ENCODE measurements at places on chromosomes 11 and 22. TPM values are rescaled to one million over a fixed set of nuclear protein-coding genes. Genes with fewer than 3 reads are reported as not detected.

The ALG9 gene
- total RNA-seq = 45.2 TPM

- H3K27ac ChIP-seq = no peak overlapping the region
- H3K4me3 ChIP-seq = no peak overlapping the region
- peaks cover 6% of the 10 kb centered on the region for H3K4me1 ChIP-seq
- no peaks in the 10 kb centered on the region for H3K36me3 ChIP-seq
- DNase-seq = no peak
Observed at GRCh38 chr11:88404932-88405710, 67.6 kb upstream of the CTSC start.

- H3K27me3 ChIP-seq = peaks cover 60% of the 10 kb centered on the region
- no peak within 1 kb of the TSS for H3K4me3 ChIP-seq
- DNase-seq = no peak
- H3K27ac ChIP-seq = no peak within 1 kb of the TSS
Observed at GRCh38 chr11:18172666-18173065, at the start of gene MRGPRX4. Gene MRGPRX4, plus strand, starts transcription at chr11:18172837. Its CDS starts 420 bp downstream, at chr11:18173257.

The DCHS1 gene
- total RNA-seq = 54.7 TPM

DNA sequence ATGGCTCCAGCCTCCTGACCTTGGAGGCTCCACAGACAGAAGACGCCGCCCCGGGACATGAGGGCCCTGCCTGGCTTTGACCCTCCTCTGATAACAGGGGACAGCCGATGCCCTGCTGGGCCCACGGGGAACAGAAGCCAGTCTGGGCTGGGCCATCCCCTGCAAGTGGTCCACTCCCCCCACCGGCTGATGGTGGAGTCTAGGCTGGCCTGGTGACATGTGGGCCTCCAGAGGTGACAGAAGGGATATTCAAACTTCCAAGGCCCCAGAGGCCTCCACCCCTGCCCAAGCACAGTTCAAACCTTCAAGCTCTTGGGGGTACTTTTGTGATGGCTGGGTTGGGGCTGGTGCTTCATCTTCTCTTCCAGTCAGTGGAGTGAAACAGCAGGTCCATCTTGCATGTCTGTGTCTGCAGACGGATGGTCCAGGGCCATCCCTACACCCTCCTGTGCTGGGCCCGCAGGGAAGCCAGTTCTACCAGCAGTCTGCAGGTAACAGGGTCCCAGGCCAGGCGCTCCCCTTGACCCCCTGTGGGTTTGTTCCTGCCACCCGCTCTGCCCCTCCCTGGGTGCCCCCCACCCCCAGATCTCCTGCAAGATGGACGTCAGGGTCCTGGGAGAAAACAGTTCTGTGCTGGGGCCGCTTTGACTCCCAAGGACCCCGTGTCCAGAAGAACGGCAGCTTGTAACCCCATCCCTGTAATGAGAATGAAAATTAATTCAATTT is 929.9 kb downstream of the BRD1 start:
- DNase-seq = no peak
- peaks cover 27% of the 10 kb centered on the region for H3K27me3 ChIP-seq
- H3K36me3 ChIP-seq = no peaks in the 10 kb centered on the region

The RHBDD3 gene
- total RNA-seq = 66.4 TPM

DNA sequence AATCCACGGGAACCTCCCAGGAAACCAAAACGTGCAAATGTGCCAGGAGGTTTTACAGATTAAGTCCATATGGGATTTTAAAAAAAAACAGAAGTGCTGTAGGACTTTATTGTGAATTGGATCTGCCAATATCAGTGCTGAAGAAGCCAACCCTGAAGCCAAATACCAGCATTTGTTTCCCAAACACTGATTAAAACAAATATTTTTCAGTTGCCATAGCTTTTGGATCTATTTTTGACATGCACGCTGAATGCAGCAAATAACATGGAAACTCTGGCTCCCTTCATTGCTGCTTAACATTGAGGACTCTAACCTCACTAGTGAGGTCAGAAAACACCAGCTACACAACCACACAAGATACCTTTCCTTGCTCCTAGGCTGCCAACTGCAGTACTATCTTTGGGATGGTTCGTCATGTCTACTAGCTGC is 28.4 kb upstream of the SIK2 start:
- H3K27me3 ChIP-seq = no peaks in the 10 kb centered on the region
- H3K4me1 ChIP-seq = peaks cover 34% of the 10 kb centered on the region
- H3K4me3 ChIP-seq = no peak overlapping the region
- no peaks in the 10 kb centered on the region for H3K36me3 ChIP-seq

GRCh38 chr11:17257196-17257595 is 19.3 kb upstream of the NUCB2 start:
- H3K36me3 ChIP-seq = no peaks in the 10 kb centered on the region
- H3K27me3 ChIP-seq = no peaks in the 10 kb centered on the region
- H3K4me3 ChIP-seq = no peak overlapping the region
- DNase-seq = no peak
- no peak overlapping the region for H3K27ac ChIP-seq

DNA sequence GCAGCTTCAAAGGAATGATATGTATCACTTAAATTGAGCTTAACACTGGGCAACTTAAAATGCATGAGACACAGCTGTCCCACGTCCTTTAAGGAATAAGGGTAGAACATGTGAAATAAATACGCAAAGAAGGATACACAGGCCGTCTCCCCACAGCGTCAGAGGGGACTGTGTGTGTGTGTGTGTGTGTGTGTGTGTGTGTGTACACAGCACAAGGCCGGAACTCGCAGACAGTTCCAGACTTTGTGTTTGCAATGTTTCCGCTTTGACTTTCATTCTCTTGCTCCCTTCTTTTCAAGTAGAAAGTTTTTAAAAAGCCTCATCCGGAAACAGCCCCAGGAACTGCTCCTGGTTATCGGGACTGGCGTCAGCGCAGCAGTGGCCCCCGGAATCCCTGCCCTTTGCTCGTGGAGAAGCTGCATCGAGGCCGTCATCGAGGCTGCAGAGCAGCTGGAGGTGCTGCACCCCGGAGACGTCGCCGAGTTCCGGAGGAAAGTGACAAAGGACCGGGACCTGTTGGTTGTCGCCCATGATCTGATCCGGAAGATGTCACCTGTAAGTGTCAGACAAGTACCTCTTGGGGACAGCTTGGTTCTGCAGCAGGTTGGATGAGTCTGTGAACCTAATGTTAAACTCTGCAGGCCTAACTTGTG is 13.3 kb downstream of the FAM118A start:
- no peak overlapping the region for H3K4me3 ChIP-seq
- no peaks in the 10 kb centered on the region for H3K27me3 ChIP-seq
- peaks cover 12% of the 10 kb centered on the region for H3K36me3 ChIP-seq
- peaks cover 3% of the 10 kb centered on the region for H3K4me1 ChIP-seq
- DNase-seq = no peak
- no peak overlapping the region for H3K27ac ChIP-seq
